NCI-H1105 treated with DMSO at 0.1 percent for 48 hours (cell line): ENCODE measurements at places on chromosomes 13 and 19.

GRCh38 chr13:50757008-50757407 is 86.5 kb downstream of the DLEU7 start:
- DNase-seq, result no peak

GRCh38 chr13:32669030-32669646 is 82.9 kb downstream of the PDS5B start:
- DNase-seq, result peak; percentile 46

DNA sequence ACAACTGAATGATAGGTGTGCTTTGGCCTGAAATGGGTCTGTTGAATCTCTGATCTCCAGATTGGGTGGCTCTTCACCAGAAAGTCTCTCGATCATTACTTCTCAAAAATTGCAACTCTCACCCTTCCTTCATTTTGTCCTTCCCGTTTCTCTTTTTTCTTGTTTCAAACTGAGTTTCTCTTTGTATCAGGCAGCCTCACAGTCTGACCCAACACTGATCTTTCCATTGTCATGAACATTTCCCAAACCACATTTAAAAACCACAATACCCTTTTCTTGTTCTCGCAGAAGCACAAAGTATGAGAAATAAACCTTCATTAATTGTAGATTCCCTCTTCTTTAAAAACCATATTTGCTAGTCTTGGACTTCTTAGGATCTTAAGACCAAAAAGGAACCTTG is 33.6 kb upstream of the HMGB1 start:
- no peak for DNase-seq

- DNase-seq, result no peak
These were observed 444 bp upstream of the NCCRP1 start for GRCh38 chr19:39196320-39196719.

DNA sequence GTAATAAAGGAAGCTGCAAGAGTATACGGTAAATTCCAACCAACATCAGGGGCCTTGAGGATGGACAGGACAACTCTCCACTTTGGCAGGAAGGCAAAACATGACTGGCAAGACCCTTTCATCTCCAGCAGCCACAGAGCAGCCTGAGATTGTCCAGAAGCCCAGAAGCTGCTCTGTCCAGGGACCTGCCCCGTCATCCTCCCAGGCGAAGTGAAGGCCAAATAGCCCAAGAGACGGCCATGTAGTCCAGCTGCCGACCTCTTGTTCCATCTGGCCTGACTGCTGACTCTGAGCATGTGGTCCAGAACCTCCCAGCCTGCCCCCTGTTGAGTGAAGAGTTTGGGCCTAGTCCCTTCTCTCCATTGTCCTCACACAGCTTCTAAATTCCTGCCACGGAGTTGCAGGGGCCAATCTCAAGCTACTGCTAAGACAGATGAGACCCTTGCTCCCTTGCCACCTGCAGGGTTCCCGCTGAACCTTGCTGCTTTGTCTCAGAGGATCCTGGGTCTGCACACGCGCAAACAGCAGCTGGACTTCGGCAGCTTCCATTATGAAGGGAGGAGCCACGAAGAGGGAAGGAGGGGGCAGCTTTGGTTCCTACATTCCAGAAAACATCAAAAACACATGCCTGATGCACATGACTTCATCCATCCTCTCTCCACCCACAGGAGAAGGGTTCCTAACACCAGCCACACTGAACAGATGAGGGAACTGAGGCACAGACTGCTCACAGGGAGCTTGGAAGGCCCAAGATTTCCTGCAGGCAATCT is 196.9 kb downstream of the KATNAL1 start:
- DNase-seq, result no peak

DNA sequence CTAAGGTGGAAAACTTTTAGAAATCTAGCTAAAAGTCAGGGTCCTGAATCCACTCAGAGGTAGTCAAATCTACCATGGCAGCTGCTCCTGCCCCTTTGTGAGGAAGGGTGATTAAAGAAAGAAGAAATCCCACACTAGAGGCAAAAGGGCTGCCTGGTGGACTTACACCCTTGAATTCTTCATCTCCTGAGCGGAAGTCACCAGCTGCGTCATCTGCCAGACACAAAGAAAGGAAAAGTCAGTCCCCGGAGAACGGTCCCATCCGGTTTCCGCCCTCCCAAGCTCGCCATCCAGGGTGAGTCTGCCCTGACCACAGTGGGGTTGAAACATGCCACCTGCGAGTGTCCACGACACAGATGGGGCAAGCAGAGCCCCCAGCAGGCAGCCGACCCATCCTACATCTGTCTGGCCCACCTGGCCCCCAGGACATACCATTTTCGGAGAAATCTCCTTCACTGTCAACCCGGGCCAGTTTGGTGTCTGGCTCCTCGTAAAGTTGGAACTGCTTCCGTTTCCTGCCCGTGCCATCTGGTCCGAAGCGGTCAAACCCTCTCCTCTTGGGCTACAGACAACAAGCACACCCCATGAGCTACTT is 7.7 kb downstream of the AKAP8 start:
- no peak for DNase-seq

DNA sequence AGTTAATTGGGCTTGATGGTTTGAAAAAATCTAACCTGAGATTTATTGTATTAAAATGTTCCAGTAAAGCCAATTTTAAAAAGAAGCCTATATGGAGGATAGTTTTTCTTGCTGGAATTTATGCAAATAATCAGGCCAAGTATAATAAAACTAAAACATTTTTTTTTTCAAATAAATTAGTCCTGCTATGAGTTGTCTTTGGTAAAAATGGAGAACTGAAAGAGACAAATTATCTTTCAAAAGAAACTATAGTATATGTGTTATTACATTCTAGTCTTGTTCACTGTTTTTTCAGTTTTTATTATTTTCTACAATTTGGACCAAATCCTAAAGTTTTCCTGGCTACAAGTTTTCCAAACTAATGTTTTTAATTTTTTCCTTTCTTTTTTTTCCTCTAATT is 468.9 kb downstream of the UQCRFS1 start:
- DNase-seq, result no peak

DNA sequence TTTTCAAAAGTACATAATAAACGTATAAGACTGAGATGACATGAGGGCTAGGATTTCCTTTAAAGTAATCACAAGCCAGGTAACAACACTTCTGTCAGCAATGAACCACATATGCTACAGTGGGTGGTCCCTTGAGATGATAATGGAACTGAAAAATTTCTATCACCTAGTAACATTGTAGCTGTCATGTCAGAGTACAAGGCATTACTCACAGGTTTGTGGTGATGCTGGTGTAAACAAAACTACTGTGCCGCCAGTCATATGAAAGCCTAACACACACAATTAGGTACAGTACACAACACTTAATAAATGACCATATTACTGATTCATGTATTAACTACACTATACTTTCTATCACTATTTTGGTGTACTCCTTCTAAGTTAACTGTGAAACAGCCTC is 36.8 kb downstream of the MIPEP start:
- DNase-seq, result no peak
